ENCODE measurements at places on chromosomes 2 and 18. TPM values are rescaled to one million over a fixed set of nuclear protein-coding genes. Genes with fewer than 3 reads are reported as not detected.
A peak's percentile ranks its signal among the peaks of the same experiment; 100 is the strongest.

Gene PDE1A
- total RNA-seq = 3.6 TPM

Gene SPATA3
- total RNA-seq = not detected

Gene FSIP2
- 3.3 TPM for total RNA-seq

Gene GRB14
- 8.8 TPM for total RNA-seq

Gene FAM210A
- total RNA-seq = 16.9 TPM

Gene ABHD3
- total RNA-seq = 29.3 TPM

Gene SAP130
- 41.9 TPM for total RNA-seq

Gene RGPD3
- total RNA-seq = 0.17 TPM

GRCh38 chr2:188785490-188785889 lies 188.7 kb upstream of the COL3A1 start:
- DNase-seq = no peak

DNA sequence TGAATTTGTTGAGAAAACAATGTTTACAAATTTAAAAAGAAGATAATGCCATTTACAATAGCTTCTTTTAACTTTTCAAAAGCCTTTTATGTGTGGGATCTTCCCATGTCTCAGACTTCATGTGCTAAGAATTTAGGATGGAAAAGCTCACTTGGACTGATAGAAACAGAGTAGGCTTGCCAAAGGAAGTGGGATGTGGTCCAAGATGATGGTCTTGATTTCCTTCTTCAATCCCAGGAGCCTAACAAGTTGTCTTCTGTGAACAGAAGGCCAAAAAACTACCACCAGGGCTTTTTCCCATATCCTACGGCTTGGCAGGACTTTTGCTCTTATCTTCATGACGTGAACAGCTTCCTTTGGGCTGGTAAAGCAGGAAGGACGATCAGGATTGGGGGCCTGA lies 9.5 kb downstream of the CXCR4 start:
- DNase-seq = no peak

- DNase-seq = no peak
These were observed 60.1 kb downstream of the ATP8B1 start for GRCh38 chr18:57743008-57743407.

DNA sequence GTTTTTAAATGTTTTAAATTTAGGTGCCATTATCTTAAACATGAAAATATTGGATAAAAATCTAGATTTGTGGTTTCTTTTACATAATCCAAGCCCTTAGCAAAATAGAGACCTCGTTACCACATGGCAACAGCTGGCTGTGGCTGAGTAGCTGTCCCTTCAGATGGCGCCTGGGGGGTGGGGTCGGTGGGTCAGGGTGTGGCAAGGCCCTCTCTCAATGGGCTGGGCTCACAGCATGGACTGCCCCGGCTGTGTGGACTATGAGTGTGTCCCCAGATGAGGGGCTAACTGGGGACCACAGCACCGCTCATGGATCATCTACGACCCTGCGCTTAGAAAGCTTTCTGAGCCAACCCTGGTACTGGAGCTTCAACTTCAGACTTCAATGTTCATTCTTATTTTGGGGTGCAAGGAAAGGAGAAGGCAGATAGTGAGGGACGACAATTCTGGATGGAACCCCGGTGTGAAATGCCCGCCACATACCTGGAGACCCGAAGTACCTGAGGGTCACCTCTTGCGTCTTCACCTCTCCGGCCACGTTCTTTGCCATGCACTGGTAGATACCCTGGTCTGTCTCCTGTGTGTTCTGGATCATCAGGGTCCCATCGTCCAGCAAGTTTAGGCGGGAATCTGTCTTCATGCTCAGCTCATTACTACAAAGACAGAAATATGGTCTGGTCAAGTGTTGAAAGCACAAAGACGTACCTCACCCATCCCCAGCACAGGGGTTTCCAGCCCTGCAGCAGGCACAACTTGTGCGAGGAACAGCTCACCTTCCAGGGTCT lies 71.0 kb downstream of the PXDN start:
- DNase-seq = no peak

DNA sequence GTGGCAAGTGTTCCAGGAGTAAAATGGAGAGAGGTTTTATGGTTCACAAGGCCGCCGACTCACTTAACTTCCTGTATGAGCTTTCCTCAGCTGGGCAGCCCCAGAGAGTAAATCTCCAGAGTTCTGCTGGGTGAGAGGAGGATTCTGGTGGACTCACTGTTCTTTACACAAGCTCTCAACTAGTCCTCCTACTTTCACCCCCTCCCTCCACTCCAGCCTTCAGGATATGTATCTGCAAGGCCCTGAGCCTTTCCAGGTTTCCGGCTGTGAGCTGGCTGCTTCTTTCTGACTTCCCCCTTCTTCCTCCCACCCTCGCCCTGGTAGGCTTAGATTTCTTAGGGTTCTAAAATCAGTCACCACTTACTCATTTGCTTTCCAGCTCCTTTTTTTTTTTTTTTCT lies 34.0 kb downstream of the EML6 start:
- DNase-seq = no peak

DNA sequence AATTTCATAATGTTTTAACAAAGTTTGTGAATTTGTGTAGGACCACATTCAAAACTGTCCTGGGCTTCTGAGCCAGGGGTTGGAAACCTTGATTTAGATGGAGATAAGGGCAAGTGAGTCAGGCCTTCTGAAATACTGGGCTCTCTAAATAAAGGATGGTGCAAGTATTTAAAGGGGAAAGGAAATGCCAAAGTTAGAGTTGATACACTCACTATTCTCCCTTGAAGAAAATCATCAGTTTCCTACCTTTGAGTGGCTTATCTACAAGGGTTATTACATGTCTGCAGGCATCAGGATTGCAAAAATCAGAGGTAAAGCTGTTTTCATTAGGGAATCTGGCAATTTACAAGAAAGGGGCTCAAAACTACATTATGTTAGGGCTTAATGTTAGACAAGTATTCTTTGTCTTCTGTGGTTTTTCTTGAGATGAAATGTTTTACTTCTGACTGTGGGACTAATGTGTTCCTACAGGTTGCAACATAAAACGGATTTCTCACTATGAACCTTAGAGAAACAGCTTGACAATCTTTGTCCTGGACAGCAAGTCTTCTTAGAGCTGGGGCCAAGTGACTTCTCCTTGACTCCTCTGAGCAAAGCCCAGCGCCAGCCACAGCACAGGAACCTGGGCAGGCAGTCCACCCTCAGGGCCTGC lies 31.1 kb downstream of the RNU4ATAC start:
- no peak for DNase-seq

GRCh38 chr2:84486441-84487115 lies 27.5 kb upstream of the SUCLG1 start:
- no peak for DNase-seq

DNA sequence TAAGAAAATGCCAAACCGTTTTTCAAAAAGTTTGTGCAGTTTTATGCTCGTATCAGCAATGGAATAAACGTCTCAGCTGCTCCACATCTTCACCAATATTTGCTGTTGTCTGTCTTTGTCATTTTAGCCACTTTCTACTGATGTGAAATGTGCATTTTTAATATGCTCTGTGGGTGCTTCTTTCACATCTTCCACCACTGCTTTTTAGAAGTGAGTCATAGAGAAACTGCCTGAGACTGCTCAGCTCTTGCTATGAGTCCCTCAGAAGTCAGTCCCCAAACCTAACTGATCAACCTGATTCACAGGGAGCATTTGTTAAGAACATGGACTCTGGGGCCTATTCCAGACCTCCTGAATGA lies 41.0 kb upstream of the EPC2 start:
- no peak for DNase-seq

GRCh38 chr18:24271381-24272228 lies 126.0 kb downstream of the OSBPL1A start:
- DNase-seq = peak; percentile 84

DNA sequence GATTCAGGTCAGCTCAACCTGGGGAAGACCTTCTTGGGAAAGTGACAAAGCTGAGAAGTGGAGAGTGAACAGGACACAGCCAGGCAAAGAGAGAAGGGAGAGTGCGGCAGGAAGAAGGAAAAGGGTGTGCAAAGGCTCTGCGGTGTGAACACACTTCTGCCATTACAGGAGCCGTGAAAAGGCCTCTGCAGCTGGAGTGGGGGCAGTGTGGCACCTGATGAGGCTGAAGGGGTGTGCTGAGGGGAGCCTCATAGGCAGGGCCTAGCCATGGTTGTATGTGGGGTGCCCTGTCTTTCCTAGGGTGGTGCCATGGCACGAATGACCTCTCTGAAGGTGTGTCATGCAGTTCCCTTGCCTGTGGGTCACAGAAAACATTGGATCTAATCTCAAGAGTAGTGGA lies 347.6 kb downstream of the CYRIA start:
- DNase-seq = no peak

DNA sequence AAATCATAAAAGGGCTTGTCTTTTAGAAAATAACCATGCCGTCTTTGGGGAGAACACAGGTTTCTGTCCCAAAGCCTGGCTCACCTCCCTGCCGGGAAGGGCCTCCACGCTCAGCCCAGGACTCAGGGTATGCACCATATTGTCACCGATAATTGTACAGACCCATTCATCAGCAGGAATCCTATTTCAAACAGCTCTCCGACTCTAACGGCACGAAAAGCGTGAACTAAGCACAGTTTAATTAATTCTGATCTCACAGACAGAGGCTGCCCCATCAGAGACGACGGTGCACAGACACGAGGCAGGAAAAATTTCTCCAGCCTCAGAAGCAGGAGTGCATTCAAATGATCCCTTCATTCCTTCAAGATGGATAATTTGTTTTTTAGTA lies 276.2 kb downstream of the MYCN start:
- no peak for DNase-seq

DNA sequence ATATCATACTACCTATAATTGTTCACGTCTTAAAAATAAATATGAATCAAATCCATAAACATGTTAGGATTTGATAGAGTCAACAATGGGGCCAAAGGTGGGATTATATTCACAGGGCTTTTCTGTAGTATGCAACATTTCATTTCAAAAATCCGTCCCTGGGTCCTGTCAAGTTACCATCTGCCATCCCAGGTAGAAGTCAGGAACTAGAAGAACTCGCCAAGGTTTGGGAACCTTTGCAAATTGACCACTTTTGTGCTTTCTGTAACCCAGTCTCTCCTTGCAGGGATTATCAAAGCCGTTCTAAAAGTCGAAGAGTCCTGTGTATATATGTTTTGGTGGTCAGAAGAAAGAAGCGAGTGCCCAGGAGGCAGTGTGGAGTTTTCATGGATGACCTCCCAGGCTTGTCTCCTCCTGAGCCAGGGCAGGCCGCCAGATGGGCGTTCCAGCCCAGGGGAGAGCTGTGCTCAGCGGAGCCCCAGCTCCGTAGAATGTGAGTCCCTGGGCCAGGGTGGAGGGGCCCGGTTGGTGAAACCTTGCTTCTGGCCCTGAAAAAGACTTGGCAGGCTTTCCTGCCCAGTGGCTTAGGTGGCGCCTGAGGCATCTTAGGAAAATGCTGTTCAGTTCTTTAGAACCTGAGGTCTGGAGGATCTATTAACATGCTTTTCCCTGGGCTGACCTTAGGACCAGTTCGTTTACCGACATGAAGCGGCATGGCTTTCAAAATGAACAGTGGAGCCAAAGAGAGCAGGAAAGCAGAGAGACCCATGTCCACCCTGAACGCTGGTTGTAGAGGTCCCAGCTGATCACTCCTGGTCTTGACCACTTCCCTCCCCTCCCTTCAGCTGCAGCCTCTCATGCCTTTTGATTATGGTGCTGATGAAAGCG lies 69.2 kb downstream of the LONRF2 start:
- DNase-seq = no peak

- no peak for DNase-seq
These were observed 171.6 kb downstream of the PLCL1 start for GRCh38 chr2:197975931-197976519.

DNA sequence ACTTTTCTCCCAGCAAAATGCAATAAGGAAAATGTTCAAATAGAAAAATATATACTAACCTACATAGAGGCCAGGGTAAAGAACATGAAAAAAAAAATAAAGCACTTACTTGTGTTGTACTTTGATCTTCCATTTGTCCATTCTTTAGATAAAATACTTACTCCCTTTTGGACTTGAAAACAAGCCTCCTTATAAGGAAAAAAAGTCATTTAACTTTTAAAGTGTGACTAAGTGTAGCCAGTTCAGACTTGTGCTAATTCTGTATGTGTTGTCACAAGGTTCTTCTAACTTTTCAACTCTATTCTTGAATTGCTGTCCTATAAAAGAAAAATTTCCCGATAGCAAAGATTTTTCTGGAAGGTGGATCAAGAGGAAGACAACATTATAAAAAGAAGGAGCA lies 23.2 kb downstream of the SLC40A1 start:
- DNase-seq = no peak

GRCh38 chr2:96374211-96374951 lies 38.8 kb downstream of the NCAPH start:
- DNase-seq = no peak

DNA sequence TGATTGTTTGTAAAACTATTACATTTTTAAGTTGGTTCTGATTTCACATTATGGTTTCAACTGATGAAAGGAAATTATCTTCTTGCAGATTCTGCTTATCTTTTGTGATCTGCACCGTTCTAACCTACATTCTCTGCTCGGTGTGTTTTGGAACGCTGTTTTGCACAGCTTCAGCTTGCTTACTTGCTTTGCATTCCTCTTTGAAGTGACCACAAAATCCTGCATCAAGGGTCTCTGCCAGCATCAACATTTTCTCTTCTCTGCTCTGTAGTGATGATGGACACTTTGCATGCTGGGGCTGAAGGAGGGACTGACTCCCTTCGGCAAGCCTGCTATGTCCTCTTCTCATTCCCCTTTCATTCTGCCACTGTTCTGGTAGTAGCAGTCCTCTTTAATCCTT lies 485.2 kb downstream of the FBXO15 start:
- no peak for DNase-seq

DNA sequence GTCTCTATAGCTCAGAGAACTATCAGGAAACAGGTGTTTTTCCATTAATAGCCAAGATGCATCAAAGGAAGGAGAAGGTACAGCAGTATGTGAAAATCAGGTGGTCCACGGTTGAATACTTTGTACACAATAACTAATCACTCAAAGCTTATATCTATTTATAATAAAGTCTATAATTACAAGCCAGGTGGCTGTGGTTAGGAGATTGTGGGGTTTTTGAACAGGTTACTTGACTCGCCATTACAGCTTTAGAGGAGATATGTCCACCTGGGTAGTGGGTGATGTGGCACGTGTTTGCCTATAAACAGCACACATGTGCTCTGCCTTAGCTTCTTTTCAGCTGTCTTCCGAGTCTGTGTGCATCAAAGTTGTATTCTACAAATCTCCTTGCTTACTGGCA lies 892.2 kb upstream of the ZEB2 start:
- DNase-seq = no peak

- DNase-seq = no peak
These were observed 1.6 kb downstream of the LONRF2 start for GRCh38 chr2:100320547-100321178.

DNA sequence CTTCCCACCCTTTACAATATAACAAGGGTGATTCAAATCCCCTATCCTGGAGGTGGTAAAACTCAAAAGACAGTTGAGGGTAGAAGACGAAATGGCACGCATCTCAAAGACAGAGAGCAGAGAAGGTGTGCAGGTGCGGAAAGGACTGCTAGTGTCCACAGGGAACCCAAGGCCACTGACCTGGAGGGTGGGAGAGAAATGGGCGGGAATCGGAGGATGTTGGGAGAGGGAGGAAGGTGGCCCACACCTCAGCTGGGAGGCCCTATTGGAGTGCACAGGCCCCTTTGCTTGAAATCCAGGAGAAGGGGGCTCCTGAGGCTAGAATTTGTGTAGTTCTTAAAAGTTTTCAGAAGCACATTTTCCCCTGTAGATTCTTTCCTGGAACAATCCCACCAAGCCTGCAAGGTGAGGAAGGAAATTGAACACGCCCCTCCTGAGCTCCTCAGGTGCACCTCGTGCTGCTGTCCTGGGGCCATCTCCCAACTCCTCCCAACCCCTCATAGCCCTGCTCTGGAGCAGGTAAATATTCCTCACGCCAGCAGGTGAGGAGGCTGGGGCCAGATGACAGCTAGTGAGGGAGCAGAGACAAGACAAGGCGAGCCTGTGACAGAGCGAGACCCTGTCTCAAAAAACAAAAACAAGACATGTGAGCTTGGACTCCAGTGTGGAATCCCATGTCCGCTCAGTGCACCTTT lies 99.3 kb downstream of the MCFD2 start:
- DNase-seq = peak; percentile 39

All from type B pancreatic cell (in vitro differentiated cells).